ENCODE measurements at places on chromosomes 3 and 15.

DNA sequence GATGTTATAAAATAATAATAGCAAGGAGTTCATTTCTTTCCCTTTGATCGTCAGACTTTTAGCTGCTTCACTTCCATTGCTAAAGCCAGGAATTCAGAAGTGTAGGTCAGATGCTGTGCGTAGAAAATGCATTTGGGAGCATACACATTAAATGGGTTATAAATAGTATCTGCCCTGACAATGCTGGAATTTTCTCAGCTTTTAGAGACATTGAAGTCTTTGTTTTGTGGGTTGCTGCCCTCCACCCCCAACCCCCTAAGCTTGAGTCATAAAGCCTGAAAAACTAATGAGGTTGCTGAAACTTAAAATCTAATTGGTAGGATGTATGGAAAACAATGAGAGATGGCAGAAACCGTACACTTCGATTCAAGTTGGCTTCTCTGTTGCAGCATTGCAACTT is 81.9 kb downstream of the MITF start:
- DNase-seq: no peak

DNA sequence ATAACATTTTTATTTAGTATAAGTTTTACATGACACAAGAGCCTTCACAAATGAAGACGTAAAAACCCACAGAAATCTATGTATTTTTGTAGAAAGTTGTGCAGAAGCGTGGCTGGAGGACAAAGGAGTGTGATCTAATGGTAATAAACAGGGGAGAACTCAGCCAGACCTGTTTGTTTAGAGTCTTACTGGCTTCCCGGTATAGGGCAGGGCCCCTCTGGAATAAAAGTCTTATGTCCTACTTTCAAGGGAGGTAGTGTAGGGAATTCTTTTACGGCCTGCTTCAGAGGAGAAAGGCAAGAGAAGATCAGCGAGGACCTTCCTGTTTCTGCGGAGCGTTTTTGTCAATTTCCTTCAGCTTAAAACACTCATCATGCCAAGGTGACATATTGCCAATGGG is 103.6 kb downstream of the TGFBR2 start:
- DNase-seq: no peak

DNA sequence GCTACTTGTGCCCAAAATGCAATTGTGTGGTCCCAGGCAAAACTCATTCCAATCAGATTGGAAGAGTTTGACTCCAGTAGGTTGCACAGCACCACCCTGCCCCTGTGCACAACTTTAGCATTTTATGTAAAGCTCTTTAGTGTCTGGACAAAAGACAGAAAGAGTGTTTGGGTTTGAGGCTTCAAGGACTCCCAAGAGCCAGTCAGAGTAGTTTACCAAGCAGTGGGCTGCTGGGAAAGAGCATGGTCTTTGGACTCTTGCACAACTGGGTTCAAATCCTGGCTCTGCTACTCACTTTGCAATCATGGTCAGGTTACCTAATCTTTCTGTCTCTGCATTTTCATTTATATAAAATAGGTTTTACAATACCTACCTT is 75.8 kb upstream of the UMPS start:
- no peak for DNase-seq

DNA sequence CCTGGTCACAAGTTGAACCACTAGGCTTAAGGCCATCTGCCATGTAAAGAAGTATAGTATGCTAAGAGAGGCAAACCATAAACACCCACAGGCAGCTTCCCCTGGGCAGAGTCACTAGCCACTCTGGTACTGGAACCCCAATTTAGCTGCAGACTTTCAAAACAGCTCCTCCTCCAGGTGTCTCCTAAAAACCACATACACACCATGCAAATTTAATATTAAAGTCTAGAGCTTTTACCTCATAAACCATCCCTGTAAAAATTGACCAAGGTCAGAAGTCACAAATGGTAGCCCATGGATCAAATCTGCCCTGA is 99.1 kb upstream of the STT3B start:
- no peak for DNase-seq

- DNase-seq: no peak
These were observed 107.0 kb downstream of the GREM1 start for GRCh38 chr15:32824777-32825176.

DNA sequence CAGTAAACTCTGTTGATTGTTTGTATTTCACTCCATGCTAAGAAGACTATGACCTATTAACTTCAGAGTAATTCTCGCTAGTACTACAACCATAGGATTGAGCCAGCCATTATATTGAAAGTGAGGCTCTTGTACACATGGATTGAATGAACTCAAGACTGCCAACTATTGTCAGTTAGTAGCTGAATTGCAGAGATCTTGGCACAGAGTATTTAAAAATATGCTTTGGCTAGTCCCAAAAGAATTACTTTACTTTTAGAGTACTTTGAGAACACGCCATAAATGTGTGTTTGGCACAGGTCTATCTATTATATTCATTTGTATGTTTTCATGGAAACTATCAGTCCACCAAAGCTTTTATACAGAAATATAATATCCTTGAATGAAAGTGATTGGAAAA is 226.7 kb upstream of the DCBLD2 start:
- DNase-seq: no peak

DNA sequence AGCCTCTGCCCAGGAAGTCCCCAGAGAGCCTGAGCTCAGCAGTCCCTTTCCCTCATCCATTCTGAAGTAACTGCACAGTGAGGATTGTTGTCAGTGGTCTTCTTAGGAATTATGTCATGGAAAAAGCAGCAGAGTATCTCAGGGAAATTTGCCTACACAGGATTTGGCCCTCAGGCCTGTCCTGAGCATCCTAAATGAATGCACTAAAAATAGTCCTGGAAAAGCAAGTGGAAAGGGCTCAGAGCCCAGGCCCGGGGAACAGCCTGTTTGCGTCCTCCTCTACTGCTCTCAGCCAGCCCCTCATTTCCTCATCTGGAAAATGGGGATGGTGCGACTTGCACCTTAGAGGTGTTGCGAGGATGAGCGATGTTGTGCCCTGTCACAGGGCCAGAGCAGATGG is 21.6 kb downstream of the LYSMD4 start:
- DNase-seq: no peak

GRCh38 chr15:99478977-99479376 is 86.8 kb upstream of the MEF2A start:
- DNase-seq: no peak

DNA sequence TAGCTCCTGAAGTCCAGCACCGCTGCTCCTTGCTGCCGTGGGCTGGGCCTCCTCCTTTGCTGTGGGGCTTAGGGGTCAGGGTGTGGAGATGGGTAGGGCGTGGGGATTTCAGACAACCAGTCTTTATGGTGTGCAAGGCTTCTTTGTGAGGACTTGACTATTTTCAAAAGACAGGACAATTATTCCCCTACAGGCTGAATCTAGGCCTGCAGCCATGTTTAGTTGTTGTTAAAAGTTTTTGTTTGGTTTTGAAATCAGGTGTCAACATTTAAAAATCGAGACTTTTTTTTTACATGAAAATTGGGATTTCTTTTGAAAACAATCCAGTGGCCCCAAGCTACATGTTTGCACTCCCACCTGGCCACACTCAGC is 10.6 kb downstream of the RPL32 start:
- DNase-seq: no peak

DNA sequence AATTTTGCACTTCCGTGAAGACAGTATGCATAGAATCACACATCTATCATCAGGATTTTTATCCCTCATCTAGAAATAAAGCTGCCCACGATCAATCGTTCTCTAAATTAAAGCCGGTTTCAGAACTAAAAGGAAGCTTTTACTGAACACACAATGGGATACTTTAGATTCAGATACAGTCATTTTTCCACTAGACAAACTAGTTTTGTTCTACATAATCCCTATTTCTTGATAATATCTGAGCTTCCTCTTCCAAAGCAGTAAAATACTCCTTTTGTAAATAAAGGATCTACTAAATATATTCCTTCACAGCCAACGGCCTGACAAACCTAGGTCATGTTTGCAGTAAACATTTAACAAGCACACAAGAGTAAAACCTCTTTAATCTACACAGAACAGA is 2.0 kb upstream of the GANC start:
- no peak for DNase-seq

GRCh38 chr3:105158286-105158685 is 208.4 kb upstream of the ALCAM start:
- no peak for DNase-seq

DNA sequence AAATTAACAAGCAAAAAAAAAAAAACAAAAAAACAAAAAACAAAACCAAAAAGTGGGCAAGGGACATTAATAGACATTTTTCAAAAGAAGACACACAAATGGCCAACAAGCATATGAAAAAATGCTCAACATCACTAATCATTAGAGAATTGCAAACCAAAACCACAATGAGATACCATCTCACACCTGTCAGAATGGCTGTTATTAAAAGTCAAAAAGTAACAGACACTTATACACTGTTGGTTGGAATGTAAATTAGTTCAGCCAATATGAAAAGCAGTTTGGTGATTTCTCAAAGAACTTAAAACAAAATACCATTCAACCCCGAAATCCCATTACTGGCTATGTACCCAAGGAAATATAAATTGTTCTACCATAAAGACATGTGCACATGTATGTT is 222.4 kb upstream of the CD96 start:
- no peak for DNase-seq

GRCh38 chr15:65828585-65828984 is 36.5 kb upstream of the DENND4A start:
- DNase-seq: no peak

GRCh38 chr3:182811269-182811596 is 17.9 kb downstream of the ATP11B start:
- DNase-seq: no peak

- DNase-seq: no peak
These were observed 423.7 kb upstream of the SEMA6D start for GRCh38 chr15:47293466-47294162.

- DNase-seq: no peak
These were observed 40.5 kb downstream of the IMPG2 start for GRCh38 chr3:101279765-101280385.

DNA sequence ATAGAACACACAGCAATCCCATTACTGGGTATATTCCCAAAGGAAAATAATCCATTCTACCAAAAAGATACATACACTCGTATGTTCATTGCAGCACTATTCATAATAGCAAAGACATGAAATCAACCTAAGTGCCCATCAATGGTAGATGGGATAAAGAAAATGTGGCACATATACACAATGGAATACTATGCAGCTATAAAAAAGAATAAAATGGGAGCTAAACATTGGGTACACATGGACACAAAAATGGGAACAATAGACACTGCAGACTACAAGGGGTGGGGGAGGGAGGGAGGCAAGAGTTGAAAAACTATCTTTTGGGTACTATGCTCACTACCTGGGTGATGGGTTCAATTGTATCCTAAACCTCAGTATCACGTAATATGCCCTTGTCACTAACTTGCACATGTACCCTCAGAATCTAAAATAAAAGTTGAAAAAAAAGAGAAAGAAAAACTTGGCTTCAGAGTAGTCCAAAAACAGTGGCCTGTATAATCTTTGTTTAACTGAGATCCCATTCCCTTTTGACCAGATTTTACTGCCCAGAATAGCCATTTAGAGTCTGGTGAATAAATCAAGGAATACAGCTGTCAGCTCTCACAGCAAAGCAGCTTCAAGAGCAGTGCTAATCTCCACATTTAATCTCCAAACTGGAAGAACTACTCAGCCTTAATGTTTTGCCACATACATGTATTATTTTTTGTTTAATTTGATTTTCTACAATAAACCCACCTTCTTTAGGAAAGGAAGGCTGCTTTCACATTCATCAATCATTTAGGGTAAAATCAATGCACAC is 54.5 kb upstream of the XRN1 start:
- no peak for DNase-seq

DNA sequence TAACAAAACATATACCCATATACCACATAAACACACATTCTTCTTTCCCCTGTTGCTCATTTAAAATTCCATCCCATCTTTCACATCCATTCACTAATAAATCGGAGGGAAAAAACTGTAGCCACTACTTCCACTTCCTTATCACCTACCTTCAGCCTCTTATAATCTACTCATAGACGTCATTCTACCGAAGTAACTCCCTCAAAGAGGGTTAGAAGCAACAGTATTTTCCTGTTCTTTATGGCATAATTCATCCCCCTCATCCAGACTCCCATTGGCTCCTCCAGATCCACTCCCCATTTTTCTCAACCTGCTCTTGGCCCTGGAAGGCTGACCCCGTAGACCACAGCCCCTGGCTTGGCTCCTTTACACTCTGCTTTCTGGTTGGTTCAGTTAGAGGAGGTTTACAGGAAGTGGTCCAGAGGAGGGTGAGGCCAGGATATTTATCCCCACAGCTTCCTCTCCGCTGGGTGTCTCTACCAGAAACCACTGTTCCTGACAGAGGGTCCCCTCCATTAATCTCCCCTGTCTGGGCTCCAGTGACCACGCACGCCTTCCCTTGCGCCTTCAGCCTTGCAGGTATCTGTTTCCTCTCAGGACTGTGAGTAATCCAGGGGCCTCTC is 46.3 kb downstream of the FMN1 start:
- DNase-seq: no peak

DNA sequence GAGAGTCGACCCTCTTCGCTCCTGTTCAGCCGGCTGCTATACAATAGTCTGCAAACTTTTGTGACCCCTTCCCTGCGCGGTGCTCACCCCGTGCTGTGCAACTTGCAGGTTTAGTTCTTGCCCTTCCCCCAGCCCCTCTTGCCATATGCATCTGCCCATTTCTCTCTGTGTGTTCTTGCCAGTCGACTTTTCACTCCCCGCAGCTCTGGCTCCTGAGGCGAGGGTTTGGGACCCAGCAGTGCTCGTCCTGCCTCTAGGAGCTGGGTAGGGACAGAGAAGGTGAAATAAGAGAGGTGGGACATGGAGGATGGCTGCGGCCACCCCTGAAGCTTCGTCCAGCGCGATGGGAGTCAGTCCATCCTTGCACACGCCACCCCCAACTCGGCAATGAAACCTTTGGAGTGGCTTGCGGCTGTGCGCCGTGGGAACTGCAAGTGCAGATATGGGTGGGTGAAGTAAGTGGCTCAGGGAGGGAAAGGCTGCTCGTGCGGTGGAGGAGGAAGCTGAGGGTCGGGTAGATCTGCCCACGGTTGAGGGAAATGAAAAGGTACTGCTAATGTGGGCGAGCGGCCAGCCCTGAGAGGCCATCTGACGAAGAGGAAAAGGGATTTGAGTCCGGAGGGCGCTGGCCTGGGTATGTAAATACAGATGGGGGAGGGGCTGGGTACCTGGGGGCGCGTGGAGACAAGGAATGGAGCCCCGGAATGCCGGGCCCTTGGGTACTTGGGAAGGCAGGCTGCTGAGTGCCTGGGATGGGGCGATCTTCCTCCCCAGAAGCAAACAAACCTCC is 1.0 kb downstream of the LRRC3B start:
- DNase-seq: no peak

GRCh38 chr3:191254098-191254873 is 55.2 kb downstream of the OSTN start:
- DNase-seq: no peak

DNA sequence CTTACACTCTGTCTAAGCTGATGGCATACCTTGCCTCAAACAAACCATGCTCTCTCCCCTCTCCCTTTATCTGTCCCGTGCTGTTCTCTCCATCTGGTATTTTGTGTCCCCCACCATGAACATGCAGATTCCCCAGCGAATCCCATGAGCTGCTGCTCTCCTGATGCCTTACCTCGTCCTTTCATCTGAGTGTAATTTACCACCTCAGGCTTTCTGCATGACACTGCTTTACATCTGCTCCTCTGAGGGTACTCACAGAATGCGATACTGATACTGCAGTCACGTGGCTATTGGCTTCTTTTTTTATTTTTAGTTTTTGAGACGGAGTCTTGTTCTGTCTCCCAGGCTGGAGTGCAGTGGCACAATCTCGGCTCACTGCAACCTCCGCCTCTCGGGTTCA is 341.7 kb downstream of the PTPRG start:
- DNase-seq: no peak
